ENCODE measurements at places on chromosomes 3 and 15.

DNA sequence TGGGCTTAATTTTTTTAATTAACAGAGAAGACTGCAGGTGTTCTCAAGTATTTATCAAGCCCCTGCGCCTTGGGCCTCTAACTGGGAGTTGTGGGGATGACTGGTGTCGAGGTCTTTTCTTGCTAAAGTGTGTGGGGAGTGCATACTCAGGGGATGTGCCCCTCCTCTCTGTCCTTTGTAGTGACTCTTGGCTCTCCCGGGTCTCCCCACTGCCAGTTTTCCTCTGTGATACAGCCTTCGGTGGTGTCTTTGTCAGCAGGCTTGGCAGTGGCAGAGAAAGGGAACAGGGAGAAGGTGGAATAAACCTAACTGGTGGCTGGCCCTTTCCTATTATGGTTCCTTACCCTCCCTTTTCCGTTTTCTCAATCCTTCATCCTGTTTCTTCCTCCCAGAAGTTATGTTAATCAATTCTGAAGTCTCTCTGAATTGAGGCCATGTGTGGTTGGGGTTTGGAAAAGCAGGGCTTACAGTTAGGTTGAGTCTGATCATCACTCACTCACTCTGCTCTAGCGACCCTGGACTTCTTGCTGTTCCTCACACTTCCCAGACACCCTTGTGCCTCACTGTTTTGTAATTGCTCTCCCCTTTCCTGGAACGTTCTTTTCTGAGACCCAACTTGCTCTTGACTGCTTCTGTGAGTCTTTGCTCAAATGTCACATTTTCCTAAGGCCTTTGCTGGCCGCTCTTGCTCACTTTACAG, 158.1 kb downstream of the PTPRG start:
- DNase-seq = no peak

- DNase-seq = no peak
Observed at GRCh38 chr3:47444103-47444502, 31.6 kb downstream of the SCAP start.

- DNase-seq = no peak
Observed at GRCh38 chr3:36175113-36175812, 205.0 kb upstream of the STAC start.

GRCh38 chr3:159273608-159274007, 471.8 kb downstream of the MFSD1 start:
- DNase-seq = no peak

- no peak for DNase-seq
Observed at GRCh38 chr3:155441506-155441905, 148.0 kb upstream of the STRIT1 start.

DNA sequence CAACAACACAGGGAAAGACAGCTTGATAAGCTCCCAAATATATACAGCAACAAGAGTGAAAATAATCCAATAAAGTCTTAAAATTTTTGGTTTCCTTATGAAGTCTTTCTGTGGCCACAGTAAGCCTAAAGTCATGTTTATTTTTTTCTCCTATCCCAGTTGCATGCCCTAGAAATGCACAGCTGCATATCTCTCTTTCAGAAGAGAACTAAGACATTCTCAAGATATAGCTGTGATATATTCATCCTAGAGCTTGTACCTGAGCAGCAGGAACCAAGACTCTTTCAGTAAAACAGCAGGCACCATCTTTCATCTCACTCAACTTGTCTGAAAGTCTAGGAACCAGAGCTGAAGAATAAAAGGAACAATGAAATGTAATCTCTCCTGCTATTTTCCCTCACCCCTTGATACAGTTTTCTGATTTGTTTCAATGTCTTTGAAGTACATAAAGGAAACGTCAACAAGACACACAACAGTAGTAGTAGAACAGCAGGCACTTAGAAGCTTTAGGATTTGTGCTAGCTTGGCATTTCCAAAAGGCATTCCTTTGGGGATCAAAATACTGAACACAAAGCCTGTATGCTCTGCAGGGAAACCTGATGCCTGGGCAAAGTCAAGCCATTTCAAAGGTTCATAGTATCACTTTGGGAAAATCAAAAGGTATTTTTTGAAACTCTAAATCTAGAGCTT, 536.8 kb downstream of the PYDC2 start:
- no peak for DNase-seq

DNA sequence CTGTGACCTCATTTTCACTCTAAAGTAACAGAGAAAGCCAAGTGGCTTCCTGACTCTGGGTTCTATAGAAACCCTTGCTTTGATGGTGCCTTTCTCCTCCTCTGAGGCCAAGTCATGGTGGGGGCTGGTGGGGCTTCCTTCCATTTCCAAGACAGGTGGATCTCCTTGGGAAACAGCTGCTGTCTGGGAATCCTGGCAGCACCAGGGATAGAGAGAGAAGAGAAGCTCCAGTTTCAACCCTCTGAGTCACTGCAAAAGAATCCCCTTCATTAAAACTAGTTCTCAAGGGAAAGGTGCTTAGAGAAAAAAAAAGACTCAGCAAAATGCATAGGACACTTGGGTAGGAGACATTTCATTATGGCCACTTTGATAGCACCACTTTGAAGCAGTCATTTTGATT, 614.4 kb downstream of the FHIT start:
- no peak for DNase-seq
